T-helper 9 cell (primary cell): ENCODE measurements at places on chromosomes 3 and 15.

- DNase-seq = no peak
Measured at GRCh38 chr3:170144437-170144843, 37.1 kb downstream of the PHC3 start.

GRCh38 chr3:61808526-61808925 is 247.2 kb downstream of the PTPRG start:
- no peak for DNase-seq

DNA sequence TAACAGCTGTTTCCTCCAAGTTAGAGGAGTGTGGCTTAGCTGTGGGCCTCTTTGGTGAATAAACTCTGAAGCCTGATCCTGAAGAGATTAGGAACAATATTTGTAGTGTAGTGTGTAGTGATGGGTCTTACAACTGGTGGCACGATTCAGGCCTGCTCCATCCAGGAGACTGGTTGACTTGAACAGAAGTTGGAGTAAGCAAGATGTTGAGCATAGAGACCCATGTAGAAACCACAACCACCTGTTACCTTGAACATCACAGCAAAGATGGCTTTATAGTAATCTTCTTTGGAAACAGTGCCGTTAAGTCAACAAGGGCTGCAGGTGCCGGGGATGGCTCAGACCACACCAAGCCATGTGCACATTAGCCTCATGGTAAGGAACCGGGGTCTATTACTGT is 74.2 kb upstream of the RASGRP1 start:
- DNase-seq = no peak

DNA sequence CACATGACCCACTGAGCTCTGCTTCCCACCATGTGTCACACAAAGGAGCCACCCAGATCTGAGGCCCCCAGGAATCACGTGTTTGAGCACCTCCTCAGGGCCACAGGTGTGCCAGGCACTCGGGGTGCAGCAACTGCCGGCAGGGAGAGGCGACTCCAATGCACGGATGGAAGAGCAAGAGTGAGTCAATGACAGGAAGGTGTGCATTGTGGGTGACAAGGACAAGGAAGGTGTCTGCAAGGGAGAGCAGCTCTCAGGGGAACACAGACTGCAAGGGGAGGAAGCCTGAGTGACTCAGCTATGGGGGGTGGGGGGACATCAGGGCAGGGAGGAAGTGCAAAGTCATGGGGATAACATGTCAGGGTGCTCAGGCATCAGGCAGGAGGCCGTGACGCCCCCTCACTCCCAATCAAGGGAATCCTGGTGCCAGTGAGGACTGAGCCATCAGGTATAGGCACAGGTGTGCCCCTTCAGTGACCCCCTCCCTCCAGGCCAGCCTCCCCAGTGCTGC is 67.4 kb downstream of the NUP210 start:
- DNase-seq = no peak

DNA sequence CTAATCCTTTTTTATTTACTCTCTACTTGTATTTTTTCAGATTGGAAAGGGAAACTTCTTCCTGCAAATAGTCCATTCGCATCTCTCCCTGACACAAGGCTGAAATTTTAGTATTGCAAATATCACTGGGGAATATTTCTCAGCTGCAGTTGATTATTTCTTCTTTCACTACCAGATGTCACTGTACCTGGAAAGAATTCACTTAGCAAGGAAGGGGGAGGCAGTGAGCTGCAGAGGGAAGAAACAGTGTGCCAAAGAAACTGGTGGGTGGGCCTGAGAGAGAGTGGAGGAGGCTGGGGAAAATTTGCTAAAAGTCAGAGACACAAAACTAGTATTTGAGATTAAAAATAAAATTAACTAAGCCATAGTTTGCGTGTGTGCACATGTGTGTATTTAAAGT is 142.3 kb upstream of the STT3B start:
- no peak for DNase-seq

DNA sequence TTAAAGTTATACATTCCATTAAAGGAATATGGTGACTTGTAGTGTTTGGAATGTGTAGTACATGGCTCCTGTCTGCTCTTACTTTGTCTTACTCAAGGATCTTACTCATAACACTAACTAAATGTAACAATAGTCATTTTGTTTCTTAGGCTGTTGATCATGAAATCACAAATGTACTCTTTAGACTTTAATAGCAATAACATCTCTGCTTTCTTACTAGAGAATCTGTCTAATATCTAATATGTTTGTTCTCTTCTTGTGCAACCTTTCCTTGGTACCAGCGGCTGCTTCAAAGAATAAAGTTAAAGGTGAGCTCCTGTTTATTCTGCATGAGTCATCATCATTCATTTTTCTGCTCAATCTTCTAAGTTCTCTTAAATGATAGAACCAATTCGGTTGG is 767.5 kb downstream of the CADM2 start:
- DNase-seq = no peak

GRCh38 chr3:129278966-129279906 is 566 bp downstream of the HMCES start:
- DNase-seq = peak; percentile 34

- DNase-seq = no peak
Measured at GRCh38 chr3:142875583-142876207, 13.2 kb downstream of the PCOLCE2 start.

DNA sequence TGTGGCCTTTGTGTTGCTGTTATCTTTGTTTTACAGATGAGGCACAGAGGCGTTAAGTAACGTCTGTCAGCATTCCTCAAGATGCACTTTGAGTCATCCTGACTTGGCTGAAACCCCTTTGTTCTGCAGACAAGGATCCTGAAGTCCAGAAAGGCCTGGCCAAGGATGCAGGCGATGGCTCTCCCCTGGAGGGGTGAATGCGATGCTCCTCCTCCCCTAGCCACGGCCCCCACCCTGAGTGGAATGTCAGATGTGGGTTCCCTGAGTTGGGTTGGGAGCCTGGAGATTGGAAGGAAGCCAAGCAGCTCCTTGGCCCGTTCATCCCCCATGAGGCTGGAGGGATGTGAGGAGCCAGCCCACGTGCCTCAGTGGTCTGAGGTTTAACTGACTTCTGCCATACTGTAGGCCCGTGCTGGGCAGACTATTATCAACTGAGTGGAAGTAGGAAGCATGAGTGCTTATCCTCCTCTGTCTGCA is 43.3 kb downstream of the POMGNT2 start:
- DNase-seq = no peak

DNA sequence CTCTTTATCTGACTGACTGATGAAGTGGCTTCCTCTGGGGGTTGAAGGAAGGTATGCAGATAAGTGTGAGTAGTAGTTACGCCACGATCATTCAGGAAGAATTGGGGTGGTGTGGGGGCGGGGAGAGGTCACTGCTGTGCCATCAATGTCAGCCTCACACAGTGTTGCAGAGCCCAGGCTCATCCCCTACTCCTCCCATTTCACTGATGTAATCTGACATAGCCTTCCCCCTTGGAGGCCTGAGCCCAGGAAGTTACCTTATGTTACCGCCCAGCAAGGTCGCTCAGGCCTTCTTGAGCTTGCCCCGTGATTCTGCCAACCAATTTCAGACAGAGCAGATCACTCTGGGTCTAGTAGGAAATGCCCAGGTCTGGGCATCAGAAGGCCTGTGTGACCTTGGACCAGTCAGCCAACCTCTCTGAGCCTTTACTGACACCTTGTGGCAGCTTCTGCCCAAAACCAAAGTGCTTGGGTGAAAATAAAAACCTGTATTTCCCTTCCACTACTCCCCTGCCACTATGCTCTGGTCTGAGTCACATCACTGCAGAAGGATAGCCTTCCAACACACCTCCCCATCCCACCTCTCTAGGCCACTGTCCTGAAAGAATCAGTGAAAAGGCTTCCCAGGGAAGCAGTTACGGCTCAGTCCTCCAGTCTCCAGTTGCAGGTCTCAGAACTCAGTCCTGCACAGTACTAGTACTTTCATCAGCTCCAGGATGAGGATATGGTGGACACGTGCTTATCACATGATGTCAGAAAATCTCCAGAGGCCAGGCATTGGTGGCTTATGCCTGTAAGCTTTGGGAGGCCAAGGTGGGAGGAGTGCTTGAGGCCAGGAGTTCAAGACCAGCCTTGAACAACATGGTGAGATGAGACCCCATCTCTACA is 28.1 kb upstream of the INSYN1 start:
- DNase-seq = no peak

GRCh38 chr3:38581774-38582173 is 67.7 kb downstream of the SCN5A start:
- no peak for DNase-seq

DNA sequence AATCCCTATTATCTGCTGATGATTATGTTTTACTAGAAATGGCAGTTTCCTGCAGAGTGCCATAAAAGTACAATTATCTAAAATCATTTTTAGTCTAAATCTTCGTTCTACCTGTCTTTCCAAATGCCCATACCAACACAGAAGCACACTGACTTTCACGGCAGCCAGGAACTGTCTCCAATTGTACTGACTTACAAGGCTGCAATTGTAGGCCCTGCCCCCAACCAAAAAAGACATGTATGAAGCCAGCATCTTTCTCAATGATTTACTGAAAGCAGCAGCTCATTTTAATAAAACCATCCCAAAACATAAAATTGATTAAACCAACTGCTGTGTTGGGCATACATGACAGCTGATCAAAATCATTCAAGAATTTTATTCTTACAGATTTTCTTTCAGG is 119.0 kb downstream of the TBC1D5 start:
- DNase-seq = no peak

GRCh38 chr3:39448506-39449233 is 18.8 kb upstream of the MOBP start:
- no peak for DNase-seq

GRCh38 chr15:92970656-92971055 is 70.5 kb downstream of the CHD2 start:
- DNase-seq = no peak

GRCh38 chr3:101391413-101391950 is 71.1 kb upstream of the IMPG2 start:
- no peak for DNase-seq

- DNase-seq = no peak
Measured at GRCh38 chr3:139284221-139284620, 59.6 kb upstream of the MRPS22 start.

DNA sequence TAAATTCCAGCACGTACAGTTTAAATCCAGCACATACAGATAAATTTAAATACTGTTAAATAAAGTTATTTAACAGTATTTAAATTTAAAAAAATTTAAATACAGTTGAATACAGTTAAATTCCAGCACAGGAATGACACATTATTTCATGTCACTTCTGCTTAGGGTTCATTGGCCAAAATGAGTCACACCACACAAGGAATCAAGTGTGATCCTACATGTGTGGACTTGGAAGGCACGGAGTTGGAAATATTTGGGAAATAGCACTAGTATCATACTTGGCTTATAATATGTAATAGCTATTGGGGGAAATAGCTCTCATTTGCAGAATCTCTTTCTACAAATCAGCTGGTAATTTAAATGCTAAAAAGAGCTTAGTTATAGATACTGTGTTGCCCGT is 10.6 kb downstream of the RAB7A start:
- no peak for DNase-seq

GRCh38 chr3:190299969-190300368 is 22.3 kb downstream of the CLDN1 start:
- DNase-seq = no peak

GRCh38 chr3:46676601-46677410 is 16.7 kb downstream of the ALS2CL start:
- no peak for DNase-seq

DNA sequence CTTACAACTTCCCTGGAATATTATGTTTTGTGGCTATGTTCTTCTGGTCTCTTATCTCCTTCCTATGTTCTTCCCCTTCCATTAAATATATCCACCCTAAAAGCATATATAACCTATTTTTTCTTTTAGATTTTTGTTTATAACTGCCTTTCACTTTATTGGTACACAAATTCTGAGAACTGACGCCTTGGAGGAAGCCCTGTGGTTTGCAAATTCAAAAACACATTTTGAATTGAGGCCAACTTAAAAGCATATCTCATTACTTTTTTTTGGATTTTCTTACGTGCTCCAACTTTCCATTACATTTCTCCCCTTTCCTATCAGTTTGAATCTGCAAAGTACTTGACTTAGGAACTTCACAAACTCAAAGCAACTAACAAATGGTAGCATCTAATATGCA is 15.3 kb upstream of the COLQ start:
- DNase-seq = no peak

DNA sequence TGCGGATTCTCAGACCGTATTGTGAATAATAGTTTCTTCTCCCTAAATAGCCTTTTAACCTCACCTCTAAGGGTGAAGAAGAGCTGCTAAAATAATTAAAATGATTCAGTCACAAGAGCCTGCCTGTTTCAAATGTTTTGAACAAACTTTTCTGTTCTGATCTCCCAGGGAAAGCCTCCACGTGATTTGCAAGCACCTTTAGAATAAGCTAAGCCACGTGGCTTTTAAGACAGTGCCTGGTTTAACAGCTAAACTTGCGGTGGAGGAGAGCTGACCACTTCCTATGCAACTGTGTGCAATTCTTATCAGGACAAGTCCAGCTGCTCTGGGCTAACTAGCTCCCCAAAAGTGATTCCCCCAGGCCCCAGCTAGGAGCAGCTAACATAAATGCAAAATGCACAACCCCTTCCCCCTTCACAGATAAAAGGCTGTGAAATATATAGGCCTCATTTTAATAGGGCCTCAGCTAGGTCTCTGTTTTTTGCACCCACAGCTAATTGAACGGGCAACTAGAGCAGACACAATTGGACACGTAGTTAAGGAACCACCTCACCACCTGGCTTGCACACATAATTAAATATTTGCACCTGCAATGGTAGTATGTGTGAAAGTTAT is 401.2 kb upstream of the NR2F2 start:
- DNase-seq = no peak

DNA sequence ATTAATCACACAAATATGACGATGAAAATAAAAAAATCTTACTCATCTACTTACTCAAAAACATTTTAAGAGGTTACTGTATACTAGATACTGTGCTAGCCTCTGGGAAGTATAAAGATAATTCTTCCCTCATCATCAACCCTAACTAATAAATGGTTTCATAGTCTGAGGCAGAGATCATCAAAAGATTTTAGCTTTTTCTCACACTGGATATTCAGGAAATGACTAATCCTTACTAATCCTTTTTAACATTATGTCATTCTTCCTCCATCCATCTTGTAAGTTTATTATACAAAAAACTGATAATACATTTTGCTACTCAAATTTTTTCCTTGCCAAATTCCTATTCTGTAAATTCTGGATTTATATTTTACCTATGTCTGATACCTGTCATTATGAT is 29.7 kb downstream of the ACAD11 start:
- no peak for DNase-seq

DNA sequence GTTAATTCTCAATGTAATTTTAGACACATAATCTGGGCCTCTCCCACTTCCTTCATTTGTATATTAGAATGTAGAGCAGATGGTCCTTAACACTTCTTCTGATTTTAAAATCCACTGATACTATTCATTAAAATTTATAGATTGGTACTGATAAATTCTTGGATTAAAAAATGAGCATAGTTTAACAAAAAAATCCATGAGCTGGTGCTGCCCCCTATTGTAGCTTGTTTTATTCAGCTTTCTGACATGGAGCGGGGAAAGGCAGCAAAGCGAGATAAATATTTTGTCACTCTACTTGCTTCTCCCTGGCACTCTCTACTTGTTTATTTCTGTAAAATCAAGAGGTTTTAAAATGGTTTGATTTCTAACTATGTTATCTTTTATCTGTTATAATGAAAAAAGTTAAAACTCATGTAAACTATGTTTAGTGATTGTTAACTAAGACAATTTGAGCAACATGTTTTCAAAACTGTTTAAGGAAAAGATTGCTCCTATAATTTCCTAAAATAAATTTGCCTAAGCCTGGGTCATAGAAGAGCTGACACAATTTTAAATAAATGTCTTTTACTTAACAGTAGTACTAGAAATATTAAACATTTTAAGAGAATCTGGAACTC is 26.5 kb upstream of the PLOD2 start:
- no peak for DNase-seq

GRCh38 chr15:73879426-73879825 is 6.1 kb downstream of the TBC1D21 start:
- no peak for DNase-seq

GRCh38 chr3:12832350-12833221 is 8.8 kb downstream of the RPL32 start:
- no peak for DNase-seq
